ENCODE measurements at places on chromosomes 11 and 22.

DNA sequence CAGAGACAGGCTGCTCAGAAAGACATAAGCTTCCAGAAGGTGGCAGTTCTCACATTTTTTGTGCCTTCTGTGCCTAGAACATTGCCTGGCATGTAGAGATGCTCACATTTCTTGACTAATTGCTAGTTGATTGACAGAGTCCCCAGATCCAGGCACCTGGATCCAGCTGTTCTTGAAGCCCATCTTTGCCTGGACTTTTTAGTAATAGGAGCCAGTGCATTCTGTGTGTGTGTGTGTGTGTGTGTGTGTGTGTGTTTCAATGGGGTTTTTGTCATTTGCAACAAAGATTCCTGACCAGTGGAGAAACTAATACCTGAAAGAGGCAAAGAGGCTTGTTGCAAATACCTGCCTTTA is 15.1 kb downstream of the MRGPRF start:
- no peak for DNase-seq

DNA sequence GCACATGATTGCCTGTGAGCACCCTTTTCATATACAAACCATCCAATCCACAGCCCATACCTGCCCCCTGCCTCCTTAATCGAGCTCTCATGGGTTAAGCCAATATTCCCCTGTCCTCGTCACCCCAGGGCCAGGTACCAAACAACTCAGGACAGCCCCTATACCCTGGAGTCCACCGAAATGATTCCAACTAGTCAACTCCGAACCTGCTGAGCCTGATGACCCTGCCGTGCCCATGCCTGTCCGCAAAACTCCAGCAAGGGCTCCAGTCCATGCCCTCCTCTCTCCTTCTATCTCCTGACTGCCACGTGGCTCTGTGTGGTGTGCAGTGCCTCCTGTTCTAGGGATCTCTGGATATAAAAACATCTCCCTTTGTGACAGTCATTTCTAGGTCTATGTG is 35.5 kb upstream of the SYT13 start:
- no peak for DNase-seq

- DNase-seq, result no peak
Measured at GRCh38 chr22:32583921-32584335, 109.3 kb downstream of the FBXO7 start.

- DNase-seq, result no peak
Measured at GRCh38 chr22:29382580-29383302, 5.6 kb downstream of the AP1B1 start.

- DNase-seq, result no peak
Measured at GRCh38 chr11:59114344-59114743, 7.3 kb downstream of the FAM111B start.

DNA sequence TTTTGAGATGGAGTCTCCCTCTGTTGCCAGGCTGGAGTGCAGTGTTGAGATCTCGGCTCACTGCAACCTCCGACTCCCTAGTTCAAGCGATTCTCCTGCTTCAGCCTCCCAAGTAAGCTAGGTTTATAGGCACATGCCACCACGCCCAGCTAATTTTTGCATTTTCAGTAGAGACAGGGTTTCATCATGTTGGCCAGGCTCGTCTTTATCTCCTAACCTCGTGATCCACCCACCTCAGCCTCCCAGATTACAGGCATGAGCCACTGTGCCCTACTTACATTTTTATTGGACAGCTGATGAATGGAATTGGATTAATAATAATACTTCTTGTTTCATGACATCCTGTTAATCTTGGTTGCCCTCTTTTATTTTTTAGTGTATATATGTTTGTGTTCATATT is 3.0 kb upstream of the MRGPRD start:
- no peak for DNase-seq

DNA sequence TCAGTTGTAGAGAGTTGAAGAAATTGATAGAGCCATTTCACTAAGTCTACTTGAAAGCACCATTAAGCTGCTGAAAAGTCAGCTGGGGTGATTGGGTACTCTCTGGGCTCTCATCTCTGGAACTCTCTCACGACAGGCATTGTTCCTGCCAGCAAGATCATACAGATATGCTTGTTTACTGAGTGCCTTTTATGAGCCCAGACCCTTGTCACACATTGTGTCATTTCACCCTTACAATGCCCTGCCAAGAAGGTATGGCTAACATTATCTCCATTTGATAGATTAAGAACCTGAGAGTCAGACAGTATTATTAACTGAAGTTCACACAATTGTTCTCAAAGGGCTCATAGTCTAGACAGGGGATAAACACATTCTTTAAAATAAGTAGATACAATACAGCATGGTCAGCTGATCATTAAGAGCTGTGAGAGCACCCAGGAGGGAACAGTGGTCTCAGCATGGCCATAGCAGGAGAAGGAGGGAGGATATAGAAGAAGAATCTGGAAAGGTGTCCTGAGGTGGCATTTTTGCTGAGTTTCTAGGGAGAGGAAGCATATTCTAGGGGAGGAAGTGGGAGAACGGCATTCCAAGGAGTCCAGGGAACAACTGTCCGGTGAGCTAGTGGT is 580.5 kb downstream of the INSC start:
- peak; percentile 34 for DNase-seq

GRCh38 chr11:96313163-96313562 is 29.8 kb downstream of the MAML2 start:
- DNase-seq, result no peak

- no peak for DNase-seq
Measured at GRCh38 chr11:121892131-121892681, 223.8 kb downstream of the BLID start.

DNA sequence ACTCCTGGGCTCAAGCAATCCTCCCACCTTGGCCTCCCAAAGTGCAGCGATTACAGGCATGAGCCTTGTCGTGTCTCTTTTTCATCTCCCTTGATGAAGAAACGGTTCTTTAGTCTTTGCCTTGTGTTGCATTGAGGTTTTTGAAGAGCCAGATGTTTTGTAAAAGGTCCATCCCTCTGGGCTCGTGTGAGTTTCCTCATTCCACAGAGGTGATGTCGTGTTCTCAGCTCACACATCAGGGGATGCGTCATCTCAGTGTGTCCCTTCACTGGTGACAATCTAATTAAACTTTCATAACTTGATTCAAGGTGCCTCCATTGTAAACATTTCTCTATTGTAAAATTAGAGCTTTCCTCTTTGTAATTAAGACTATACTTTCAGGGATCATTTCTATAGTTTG is 29.7 kb upstream of the TEF start:
- no peak for DNase-seq

DNA sequence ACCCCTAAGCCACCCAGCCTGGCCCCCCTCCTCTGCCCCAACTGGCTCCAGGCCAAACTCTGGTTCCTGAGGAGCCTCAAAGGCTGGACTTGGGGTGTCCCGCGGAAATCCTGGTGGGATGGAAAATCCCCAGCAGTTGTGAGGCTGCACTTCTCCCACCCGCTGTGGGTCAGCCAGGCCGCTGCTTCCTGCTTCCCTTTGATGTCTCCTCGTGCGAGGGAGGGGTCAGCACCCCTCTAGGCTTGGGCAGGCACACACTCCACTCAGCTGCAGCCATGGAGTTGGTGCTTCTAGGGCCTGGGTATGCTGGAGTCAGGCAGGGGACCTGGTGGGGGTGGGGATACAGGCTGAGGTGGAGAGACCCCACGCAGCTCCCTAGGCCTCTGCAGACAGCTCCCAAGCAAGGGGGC is 12.0 kb downstream of the KCNQ1OT1 start:
- DNase-seq, result no peak

- DNase-seq, result no peak
Measured at GRCh38 chr22:22810018-22810427, 77.6 kb upstream of the IGLL5 start.

DNA sequence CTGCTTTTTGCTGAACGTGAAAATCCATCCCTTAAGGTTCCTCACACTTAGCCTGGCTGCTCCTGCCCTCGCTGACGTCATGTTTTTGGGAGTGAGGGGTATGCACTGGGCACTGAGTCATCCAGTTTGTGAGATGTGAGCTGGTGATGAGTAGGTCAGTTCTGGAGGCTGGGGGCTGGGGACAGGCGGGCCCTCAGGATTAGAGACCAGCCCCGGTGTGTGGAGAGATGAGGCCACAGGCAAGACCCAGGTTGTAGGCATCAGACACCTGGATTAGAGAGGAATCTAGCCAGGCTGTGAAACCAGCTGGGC is 9.2 kb downstream of the KCNC1 start:
- no peak for DNase-seq

DNA sequence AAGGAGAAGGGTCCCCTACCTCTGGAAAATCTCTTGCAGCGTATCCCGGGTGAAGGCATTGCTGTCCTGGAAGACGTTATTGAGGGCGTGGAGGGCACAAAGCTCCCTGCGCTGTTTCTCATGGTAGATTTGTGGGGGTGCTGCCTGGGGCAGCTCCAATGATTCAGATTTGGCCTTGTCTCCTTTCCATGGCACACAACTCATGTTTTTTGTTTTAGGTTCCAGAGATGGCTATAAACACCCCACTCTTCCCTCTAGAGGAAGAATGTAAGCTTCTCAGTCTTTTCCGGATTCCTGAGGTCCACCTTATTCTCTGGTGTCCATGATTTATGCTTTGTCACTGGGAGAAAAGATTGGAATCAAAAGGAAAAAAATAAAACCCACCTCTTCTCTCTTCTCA is 959 bp downstream of the JOSD1 start:
- no peak for DNase-seq

GRCh38 chr11:62889484-62890437 is 9.1 kb downstream of the SLC3A2 start:
- DNase-seq, result no peak

DNA sequence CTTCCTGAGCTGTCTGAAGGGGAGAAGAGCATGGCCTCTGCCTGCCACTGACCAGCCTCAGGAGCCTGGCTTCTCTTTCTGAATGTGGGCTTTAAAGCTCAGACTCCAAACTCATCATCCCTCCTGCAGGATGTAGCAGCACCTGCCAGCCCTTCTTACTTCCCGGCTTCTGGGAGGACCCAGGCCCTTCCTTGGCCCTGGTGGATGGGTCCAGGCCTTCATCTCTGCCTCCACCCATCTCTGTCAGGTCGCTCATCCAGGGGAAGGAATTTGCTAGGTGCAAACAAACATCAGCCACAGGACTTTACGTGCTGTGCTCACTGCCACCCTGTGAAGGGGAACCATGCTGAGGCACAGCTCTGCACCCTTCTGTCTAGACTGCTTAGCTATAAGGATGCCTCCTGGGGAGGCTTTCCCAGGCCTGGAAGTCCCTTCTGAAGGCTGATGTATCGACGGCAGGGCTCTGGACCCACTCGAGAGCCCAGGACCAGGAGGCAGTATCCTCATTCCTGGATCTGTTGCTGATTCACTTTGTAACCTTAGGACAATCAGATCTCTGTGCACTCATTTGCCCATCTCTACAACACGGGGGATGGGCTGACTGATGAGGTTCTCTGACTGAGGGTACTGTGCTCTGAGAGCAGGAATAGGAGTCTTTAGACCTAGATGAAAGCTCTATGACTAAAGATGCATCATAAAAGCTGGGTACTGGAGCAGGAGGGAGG is 30.9 kb downstream of the USP35 start:
- no peak for DNase-seq

GRCh38 chr11:816433-816779 is 2.3 kb upstream of the PNPLA2 start:
- DNase-seq, result no peak

DNA sequence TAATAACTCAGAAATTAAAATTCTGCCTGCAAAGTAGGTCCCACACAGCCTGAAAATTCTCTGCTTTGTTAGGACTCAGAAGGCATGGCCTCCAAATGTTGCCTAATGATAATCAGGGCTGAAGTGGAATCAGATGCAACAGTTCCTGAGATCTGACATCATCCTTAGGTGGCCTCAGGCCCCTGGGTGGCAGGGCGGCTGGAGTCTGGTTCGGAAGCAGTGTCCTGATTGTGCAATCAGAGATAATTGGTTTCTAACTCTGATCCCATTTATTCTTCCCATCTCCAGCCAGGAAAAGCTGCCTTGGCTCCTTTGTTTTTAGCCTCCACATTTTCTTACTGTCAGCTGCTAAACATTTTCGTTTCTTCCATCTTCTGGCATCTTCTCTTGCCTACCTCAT is 399.3 kb downstream of the OPCML start:
- no peak for DNase-seq

- no peak for DNase-seq
Measured at GRCh38 chr22:41513391-41513790, 30.9 kb downstream of the POLR3H start.

- DNase-seq, result no peak
Measured at GRCh38 chr11:61266602-61267001, 25.6 kb downstream of the PGA5 start.

- no peak for DNase-seq
Measured at GRCh38 chr11:15590132-15590531, 475.4 kb downstream of the INSC start.

GRCh38 chr11:66020212-66020611 is 6.1 kb downstream of the CATSPER1 start:
- DNase-seq, result no peak

DNA sequence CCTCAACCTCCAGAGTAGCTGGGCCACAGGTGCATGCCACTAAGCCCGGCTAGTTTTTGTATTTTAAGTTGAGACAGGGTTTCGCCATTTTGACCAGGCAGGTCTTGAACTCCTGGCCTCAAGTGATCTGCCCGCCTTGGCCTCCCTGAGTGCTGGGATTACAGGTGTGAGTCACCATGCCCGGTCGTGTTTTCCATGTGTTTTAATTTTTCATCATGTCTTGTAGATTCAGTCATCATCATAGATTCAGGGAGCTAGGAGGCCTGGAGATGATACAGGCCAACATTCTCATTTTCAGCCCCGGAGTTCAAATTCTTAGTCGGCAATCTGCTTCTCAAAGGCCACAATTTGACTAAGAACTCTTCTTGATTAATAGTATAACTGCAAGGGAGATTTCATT is 73.5 kb upstream of the GRAMD1B start:
- DNase-seq, result no peak

Measured in NCI-H1092 (cell line).